ENCODE measurements at places on chromosomes 2 and 18.

- DNase-seq, result no peak
Measured at GRCh38 chr2:17270894-17271293, 247.3 kb downstream of the RAD51AP2 start.

DNA sequence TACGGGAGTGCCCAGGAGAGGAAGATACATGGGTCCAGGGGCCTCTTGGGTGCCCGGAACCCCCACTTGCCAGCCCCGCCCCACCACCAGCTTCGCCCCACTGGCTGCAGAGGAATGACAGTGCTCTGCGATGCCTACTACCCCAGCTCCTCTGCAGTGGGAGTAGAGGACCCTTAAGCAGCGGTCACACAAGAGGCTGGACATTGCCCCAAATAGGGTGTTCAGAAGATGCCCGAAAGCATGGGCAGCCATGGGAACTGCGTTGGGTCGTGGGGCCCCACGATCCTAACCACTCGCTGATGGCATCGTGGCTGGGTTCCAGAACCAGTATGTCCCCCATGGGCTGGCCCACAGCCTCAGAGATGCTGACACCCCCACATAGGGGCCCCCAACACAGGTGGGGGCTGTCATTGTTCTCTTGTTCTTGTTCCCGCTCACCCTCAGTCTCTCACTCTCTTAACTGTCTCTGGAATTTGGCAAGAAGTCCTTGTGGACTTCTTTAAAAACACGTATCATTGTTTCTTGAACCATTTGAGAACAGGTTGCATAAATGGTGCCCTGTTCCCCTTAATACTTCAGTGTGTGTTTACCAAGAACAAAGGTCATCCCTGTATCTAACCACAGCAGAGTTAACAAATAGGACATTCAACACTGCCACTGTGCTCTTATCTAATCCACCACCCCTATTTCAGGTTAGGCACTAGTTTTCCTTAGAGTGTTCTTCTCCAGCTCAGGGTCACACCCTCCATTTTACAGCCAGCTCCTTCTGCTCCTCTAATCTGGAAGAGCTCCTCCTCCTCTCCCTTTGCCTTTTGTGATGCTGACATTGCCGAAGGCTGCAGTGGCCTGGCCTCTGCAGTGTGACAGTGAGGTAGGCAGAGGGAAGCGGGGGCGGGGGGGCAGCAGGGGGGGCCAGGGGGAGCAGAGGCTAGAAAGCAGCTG is 76.3 kb downstream of the STPG4 start:
- DNase-seq, result no peak

GRCh38 chr18:25240420-25240770 is 111.6 kb downstream of the ZNF521 start:
- no peak for DNase-seq

DNA sequence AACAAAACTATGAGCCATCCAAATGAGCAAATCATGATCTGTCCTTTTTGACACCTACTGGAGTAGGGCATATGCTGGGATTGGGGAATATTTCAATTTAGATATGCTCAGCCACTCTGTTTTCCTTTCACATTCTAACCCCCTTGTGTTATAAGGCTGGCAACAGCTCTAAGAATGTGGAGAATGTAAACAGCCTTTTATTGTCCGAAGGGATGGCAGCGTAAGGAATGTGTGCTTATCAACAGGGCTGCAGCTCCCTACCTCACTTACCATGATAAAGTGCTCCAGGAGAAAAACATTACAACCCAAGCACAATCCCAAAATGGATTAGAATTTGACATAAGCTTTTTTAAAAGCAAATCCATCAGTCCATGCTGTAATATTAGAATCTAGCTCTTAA is 2.2 kb downstream of the NXPH2 start:
- peak; percentile 42 for DNase-seq

DNA sequence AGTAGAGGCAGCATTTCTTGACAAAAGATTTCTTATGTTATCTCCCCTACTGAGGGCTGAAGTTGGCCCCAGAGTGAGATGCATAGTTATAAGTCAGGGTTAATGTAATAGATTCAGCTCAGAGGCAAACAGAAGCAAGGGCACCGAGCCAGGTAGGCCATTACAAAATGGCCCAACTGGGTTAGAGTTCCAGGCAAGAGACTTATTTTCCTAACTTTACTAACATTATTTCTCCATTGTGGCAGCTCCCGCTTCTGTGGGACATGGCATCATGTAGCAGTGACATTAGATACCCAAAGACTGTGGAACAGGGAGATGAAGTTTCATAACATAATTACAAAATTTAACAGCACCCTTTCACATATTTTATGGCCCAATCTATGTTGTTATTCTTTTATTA is 27.1 kb downstream of the TSPYL6 start:
- DNase-seq, result peak; percentile 37

DNA sequence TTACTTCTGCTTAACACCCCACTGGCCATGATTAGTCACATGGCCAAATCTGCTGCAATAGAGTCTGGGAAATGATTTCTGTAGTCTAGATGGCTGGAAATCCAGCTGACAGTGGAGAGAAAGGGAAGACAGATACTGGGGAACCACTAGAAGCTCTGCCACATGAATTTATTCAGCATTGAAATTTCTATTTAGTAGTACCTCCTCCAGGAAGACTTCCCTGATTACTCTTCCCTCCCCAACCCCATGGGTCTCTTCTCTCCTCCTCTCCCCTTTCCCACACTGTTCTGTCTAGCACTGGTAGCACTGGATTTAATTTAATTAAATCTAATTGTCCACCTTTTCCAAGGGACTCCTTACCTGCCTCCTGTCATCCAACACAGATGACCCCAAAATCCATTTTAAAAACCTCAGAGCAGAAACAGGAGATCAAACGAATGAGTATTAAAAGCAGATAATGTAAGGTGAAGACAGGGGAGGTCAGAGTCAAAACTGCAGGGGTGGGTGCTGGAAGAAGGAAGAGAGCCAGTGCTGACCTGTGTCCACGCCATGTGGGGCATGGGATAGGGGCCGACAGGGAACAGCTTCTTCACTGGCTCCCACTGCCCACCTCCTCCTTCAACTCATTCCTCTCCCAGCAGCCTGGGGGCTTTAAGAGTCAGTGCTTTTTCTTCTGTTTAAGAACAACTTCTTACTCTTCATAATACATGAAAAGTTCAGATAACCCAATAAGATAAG is 169.2 kb upstream of the HS6ST1 start:
- DNase-seq, result no peak

DNA sequence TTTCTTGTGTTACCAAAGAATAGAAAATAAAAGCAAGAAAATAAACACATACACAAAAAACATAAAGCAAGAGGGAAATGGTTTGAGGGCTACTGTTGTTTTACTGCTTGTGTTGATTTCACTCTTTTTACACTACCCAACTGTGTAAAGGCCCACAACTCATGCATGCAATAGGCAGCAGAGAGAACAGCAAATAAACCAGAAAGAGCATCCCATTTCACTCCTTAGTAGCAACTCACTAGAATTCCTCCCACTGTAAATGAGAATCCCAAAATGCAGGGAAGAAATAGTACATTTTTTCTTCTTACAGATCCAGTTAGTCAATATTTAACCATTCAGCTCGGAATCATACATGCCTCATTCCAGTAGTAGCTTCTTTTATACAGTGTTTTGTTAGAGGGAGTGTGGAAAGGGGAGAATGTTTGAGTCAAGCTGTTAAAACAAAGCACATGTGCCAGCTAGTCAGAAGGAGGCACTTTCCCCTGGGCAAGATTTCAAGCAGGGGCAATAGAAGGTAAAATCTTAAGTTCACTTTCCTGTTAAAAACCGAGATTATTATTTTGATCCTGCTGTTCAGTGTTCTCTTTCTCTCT is 147.2 kb upstream of the FAM98A start:
- DNase-seq, result no peak

DNA sequence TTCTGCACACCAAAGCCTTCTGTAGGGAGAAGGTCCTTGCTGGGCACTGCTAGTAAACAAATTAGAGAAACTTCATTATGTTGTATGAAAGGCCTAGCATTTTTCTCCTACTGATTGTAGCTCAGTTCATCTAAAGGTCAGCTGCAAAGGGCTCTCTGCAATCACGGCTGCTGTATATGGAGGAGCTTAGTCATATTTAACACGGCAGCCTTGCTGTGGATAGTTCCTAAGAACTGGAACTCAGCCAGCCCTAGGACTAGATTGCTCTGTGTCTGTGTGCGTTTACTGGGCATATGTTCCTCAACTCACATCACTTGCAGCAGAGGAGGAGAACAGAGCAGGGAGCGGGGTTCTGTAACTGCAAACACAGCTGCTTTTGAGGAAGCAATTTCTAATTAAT is 1103.9 kb upstream of the KLHL29 start:
- peak; percentile 91 for DNase-seq

DNA sequence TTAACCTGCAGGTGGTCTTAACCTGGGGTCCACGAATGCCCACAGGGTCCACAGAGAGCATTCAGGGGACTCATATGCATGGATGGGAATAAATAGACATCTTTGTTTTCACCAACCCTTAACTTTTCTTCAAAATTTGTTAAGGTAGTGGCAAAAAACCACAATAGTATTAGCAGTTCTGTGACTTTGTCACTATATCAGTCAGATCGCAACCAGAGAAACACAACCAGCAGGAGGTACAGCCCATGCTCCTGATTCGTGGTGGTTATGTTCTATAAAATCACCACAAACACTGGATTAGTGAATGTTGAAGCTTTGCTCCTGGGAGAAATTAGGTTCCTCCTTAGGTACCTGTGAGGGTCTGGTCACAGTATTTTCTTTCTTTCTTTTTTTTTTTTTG is 31.6 kb downstream of the B3GNT7 start:
- DNase-seq, result no peak

DNA sequence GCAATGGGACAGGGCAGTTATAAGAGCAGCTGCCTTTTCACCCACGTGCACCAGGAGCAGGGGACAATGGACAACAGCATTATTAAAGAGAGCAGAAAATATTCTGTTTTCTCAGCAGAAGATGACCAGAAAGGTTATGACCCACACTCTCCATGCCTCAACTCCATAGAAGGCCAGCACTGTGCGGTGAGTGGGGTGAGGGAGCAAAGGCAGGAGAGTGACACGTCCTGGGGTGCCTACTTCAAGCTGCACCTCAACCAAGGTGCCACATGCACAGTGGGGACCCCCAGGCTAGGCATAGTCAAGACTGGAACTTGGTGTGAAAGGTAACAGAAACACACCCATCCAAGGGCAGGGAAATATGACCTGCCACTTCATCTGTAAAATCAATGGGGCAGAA is 50.4 kb downstream of the POLR1A start:
- DNase-seq, result no peak

DNA sequence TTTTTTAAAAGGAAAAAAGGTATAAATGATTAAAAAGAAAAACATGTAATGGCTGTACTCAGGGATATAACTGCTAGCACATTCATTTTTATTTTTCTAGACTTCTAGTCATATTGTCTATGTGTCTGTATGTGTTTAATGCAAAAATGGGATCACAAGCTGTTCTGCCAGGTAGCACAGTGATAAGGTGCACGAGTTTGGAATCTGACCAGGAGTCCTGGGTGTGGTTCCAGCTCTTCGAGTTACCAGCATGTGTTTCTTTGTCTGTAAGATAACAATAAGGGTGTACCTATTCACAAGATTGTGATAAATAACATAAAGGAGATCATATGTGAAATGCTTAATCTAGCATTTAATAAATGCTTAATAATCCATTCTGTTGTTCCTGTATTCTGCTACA is 145.3 kb downstream of the PKP4 start:
- DNase-seq, result no peak

- DNase-seq, result no peak
Measured at GRCh38 chr2:10775021-10775780, 37.4 kb downstream of the PDIA6 start.

- DNase-seq, result no peak
Measured at GRCh38 chr2:98711506-98711905, 19.4 kb downstream of the MGAT4A start.

- DNase-seq, result peak; percentile 43
Measured at GRCh38 chr2:3447789-3448317, 68.4 kb downstream of the TRAPPC12 start.

DNA sequence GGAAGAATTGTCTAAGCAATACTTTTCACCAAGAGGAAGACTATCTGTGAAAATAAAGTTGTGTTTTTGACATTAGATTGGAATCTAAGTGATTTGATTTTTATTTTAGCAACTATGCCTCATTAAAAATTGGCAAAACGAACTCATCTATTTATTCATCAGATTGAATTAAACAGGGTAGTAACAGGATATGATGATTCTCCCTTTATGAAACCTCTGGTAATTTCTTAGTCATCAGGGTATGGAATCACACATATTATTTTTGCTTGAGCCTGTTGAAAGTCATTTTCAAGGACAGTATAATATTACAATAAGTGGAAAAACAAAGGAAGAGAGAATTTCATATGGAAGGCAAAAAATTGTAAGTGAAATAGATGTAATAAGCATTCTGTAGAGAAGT is 22.0 kb downstream of the ZNF804A start:
- no peak for DNase-seq

DNA sequence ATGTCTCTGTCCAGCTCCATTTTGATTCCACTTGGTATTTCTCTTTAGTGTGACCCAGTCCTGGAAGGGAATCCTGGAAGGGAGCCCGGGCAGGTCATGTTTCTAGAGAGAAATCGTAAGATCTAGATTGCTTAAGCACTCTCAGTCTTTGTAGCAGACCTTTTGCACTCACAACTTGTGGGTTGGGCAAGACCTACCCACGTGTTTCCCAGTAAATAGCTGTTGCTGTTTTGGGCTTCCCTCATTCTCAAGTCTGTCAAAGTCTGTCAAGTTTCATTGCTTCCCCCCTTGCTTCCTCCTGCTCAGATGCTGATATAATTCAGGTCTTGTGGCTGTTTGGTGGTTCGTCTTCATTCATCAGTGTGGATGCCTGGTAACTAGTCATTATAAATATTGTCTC is 17.4 kb upstream of the NEMP2 start:
- peak; percentile 75 for DNase-seq

- DNase-seq, result no peak
Measured at GRCh38 chr2:47310801-47311560, 92.0 kb upstream of the MSH2 start.

- peak; percentile 30 for DNase-seq
Measured at GRCh38 chr2:60554074-60554645, 706 bp upstream of the BCL11A start.

GRCh38 chr2:46847185-46847710 is 68.4 kb downstream of the MCFD2 start:
- DNase-seq, result peak; percentile 92

GRCh38 chr18:44683556-44683955 is 2.9 kb downstream of the SETBP1 start:
- no peak for DNase-seq

GRCh38 chr2:71944183-71944550 is 203.5 kb downstream of the CYP26B1 start:
- DNase-seq, result no peak

DNA sequence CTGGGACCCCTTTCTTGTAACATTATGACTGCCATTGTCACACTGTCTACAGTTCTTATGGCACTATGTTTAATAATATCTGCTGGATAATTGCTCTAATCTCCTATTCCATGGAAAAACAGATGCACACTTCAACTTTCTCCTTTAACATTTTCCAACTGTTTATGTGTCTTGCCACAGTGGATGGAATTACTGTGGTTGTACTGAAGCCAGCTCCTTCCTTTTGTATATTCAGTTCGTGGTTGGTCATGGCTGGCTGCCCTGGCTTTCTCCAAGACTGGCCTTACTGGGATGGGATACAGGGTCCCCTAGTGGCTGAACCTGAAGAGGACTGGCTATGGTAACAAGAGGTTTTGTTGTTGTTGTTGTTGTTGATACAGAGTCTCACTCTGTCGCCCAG is 113.9 kb downstream of the SS18 start:
- DNase-seq, result peak; percentile 1
